ENCODE measurements at places on chromosomes 7 and 10. TPM values are rescaled to one million over a fixed set of nuclear protein-coding genes. Genes with fewer than 3 reads are reported as not detected.
A peak's percentile ranks its signal among the peaks of the same experiment; 100 is the strongest.

GRCh38 chr10:31896968-31897384, 31.7 kb downstream of the ARHGAP12 start:
- peak; percentile 22 for DNase-seq

DNA sequence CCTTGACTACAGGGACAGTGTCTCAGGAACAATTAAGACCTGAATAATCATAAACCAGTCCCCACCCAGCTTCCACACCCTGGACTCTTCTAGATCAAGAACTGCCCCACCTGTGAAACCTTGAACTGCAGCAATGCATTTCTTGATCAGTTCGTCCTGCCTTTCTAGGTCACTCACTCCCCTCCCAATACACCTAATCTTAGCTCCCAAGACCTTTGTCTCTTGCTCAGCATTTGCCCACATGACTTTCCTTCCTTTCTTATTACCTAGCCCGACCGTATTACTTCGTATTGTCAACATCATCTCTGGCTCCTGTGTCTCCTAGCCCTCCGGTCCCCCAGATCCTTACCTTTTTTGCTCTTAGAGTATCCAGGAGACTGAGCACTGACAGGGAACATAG, 5.5 kb upstream of the NAMPT start:
- DNase-seq, result no peak

GRCh38 chr10:34001087-34001580, 666.7 kb upstream of the NRP1 start:
- DNase-seq, result no peak

DNA sequence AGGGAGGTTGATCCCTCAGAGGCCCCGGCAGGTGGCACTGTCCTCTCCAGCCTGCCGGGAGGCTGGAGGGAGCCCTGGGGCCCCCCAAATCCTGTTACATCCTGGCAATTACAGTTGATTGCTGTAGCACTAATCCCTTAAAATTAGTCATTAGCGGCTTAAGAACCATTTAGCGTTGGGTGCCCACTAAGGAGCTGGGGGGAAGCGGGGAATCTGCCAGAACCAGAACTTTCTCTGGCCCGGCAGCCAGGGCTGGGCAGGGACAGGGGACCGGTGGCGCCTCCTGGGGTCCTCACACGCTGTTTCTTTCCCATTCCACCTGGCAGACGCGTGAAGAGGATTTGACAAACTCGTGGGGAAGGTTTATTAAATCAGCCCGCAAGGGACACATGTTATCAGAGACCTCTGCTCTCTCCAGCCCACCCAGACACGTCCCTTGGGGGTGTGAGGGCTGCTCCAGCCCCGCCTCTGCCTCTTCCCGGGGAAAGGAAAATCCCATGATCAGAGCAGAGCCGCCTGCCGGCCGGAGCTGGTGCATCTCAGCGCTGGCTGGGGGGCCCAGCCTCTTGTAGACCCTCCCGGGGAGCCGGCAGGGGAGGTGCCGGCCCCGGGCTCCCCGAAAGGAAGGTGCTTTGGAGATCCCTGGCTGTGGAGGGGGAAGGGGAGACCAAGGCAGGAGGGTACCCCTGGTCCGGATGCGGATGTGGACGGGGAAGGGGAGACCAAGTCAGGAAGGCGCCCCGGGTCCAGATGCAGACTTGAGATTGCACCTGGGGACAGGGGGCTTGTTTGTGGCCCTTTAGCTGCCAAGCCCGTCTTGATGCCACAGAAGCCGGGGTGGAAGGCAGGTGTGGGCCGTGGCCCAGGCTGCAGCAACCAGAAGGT, 142.7 kb downstream of the ELFN1 start:
- DNase-seq, result peak; percentile 67

DNA sequence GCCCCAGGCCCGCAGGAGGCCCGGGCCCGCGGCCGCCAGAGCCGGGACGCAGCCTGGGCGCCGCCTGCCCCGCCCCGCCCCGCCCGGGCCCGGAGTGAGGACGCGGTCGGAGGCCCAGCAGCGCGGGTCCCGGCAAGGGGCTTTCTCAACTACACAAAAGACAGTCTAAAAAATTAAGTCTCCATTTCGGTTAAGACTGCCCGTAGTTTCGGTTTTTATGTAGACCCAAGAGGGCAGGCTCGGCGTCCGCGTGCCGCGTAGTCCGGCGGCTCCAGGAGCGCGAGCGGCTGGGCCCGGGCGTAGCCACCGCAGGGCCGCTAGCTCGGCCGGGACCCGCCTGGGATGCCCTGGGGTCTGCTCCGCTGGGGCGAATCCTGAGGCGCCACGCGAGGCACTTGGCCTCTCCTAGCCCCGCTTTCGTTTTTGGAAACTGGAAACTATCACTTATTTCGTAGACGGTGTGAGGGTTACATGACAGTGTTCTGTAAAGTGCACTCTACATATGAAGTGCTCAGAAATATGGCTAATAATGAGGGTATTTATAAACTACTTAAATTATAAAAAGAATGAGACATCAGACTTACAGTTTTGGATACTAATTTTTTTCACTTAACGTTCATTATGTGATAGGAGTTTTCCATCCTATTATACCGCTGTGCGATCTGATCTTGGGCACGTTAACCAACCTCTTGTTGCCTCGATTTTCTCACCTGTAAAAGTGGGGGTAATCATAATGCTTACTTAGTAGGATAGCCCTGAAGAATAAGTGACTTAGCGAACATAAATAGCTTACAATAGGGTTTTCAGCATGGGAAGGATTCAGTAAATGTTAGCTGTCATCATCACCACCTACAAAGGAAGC, 573 bp downstream of the BLVRA start:
- peak; percentile 68 for DNase-seq

CPN1 gene
- 0.43 TPM for polyA plus RNA-seq

DLX5 gene
- polyA plus RNA-seq, result not detected

CLRN3 gene
- polyA plus RNA-seq, result 42.1 TPM

ASZ1 gene
- polyA plus RNA-seq, result not detected

PNLIP gene
- not detected for polyA plus RNA-seq

All from kidney (tissue), 22 donors.